ENCODE measurements at places on chromosomes 12 and 14. TPM values are rescaled to one million over a fixed set of nuclear protein-coding genes. Genes with fewer than 3 reads are reported as not detected.

- peak; percentile 51 for DNase-seq
Observed at GRCh38 chr14:81062816-81063215, 107.4 kb downstream of the TSHR start.

GRCh38 chr12:102299731-102300130, 102.1 kb upstream of the PMCH start:
- no peak for DNase-seq

DNA sequence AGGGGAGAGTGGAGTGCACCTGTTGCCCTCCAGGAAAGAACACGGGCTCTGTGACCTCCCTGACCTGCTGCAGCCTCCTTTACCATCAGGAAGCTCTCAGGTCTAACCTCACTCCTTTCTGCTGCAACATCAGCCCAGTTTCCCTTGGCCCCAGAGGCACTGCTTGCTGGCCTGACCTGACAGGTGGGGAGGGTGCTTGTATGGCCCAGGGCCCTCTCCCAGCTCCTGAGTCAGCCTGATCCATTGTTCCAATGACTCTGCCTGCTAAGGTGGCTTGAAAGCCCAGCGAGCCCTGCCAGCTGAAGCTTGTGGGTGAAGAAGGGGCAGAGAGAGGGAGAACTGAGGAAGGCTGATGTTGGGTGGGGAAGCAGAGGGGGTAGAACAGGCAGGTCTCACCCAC, 13.2 kb upstream of the KRT78 start:
- peak; percentile 51 for DNase-seq

- peak; percentile 48 for DNase-seq
Observed at GRCh38 chr14:20679907-20680306, 4.5 kb upstream of the RNASE4 start.

DNA sequence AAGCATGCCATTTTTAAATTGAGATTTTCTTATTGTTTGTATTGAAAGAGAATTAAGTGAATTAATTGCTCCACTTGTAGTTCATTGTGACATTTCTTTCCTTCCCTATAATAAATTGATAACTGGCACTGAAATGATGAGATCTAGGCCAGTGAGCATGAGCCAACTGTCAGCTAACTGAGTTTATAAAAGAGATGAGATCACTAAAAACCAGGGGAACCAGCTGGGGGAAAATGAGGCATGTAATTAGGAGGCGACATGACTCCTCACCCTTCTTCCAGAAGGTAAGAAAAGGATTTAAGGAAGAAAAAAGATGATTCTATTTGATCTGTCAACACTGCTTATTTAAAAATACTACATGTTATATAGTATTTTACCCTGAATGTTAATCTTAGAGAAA, 104.5 kb upstream of the DNM1L start:
- no peak for DNase-seq

GRCh38 chr14:36619853-36620252, 37.4 kb upstream of the NKX2-8 start:
- peak; percentile 74 for DNase-seq

DNA sequence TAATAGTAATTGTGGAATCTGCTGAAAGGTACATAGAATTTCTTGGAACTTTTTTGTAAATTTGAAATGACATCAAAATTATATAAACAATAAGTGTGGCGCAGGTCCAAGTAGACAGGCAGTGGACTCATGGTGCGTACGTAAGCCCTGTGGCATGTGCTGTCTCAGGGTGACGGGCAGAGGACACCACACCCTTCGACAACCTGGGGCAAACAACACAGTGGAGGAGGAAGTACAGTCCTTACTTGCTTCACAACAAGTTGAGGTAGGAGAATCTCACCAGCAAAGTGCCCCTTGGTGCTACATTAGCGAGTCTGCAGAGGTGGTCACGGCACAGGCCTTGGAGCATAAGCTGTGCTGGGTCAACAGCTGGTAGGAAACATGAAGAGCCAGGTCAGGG, 180.9 kb downstream of the AEBP2 start:
- peak; percentile 57 for DNase-seq

DNA sequence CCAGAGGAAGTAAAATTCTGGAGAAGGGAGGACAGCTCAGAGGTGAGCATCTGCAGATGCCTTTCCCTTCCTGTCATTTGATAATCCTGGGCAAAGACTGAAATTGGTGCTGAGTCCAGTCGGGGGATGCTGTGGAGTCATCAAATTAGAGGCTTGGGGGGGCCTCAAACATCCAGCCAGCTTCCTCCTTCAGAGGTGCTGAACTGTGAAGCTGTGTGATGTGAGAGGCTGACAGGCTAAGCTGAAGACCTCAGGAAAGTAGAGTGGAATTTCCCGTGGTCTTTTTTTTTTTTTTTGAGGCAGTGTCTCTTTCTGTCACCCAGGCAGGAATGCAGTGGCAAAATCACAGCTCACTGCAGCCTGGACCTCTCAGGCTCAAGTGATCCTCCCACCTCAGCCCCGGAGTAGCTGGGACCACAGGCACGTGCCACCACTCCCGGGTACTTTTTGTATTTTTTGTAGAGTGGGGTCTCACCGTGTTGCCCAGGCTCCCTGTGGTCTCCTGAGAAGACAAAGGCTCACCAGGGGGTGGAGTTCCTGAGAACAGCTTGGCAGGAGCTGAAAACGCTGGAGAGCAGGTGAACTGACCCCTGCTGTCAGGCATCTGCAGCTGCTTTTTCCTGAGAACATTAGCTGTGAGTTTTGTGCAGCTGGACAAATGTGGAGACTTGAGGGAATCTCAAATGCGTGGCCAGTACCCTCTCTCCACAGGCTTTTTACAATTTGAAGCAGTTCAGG, 6.1 kb upstream of the TCL1B start:
- no peak for DNase-seq

- DNase-seq: no peak
Observed at GRCh38 chr12:119725523-119725922, 57.6 kb downstream of the PRKAB1 start.

- DNase-seq: no peak
Observed at GRCh38 chr14:88327497-88327896, 4.4 kb upstream of the KCNK10 start.

GRCh38 chr14:81889529-81889928, 355.9 kb upstream of the SEL1L start:
- no peak for DNase-seq

AQP6 gene
- not detected for total RNA-seq

ANO2 gene
- not detected for total RNA-seq

KRT7 gene
- total RNA-seq: 2,979 TPM

C14orf180 gene
- not detected for total RNA-seq

DTX1 gene
- total RNA-seq: not detected

PDZRN4 gene
- total RNA-seq: not detected

FAIM2 gene
- total RNA-seq: not detected

ESRRB gene
- total RNA-seq: not detected

SLC7A7 gene
- not detected for total RNA-seq

RIMKLB gene
- 4.9 TPM for total RNA-seq

XPOT gene
- 53.0 TPM for total RNA-seq

TOMM20L gene
- total RNA-seq: not detected

CD163L1 gene
- total RNA-seq: 0.35 TPM

All from PC-3 (cell line).